ENCODE measurements at places on chromosomes 4 and X. TPM values are rescaled to one million over a fixed set of nuclear protein-coding genes. Genes with fewer than 3 reads are reported as not detected.

- no peak for DNase-seq
Measured at GRCh38 chr4:70671091-70671490, 4.8 kb upstream of the JCHAIN start.

GRCh38 chr4:140635606-140636005, 66.8 kb upstream of the UCP1 start:
- DNase-seq: no peak

GRCh38 chrX:101986586-101986985, 54.8 kb upstream of the ZMAT1 start:
- DNase-seq: no peak

Gene DKK2
- 0.42 TPM for polyA plus RNA-seq

DNA sequence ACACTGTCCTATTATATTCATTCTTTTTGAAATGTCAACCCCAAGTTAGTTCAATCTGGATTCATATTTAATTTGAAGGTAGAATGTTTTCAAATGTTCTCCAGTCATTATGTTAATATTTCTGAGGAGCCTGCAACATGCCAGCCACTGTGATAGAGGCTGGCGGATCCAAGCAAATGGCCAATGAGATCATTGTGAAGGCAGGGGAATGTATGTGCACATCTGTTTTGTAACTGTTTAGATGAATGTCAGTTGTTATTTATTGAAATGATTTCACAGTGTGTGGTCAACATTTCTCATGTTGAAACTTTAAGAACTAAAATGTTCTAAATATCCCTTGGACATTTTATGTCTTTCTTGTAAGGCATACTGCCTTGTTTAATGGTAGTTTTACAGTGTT, 1.6 kb downstream of the CXCL1 start:
- no peak for DNase-seq

DNA sequence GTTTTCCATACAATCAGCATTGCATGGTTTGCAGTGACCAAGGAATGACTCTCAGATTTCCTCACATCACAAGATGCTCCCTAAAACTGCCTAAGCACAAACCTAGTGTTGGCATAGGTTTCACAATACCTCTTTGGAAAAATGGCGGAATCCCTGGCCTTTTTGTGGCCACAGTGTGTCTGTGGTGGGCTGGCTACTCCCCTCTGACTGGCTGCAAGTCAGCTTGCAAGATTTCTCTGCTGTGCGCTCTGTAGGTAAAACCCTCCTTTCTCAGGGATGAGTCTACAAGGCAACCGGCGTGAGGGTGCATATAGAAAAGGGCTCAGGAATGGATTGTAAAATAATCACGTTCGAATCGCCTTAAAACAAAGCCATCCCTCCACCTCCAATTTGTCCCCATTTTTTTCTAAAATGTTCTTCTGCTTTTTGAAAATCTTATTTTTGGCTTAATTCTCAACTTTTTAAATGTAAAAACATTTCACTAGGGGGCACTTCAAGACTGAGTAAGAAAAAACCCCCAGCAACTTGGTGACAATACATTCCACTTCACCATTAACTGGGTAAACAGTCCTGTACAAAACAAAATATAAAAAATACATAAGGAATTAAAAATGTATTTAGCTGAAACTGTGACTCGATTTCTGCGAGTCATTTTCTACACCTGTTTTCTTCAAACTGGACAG, 235.6 kb downstream of the STIM2 start:
- no peak for DNase-seq

DNA sequence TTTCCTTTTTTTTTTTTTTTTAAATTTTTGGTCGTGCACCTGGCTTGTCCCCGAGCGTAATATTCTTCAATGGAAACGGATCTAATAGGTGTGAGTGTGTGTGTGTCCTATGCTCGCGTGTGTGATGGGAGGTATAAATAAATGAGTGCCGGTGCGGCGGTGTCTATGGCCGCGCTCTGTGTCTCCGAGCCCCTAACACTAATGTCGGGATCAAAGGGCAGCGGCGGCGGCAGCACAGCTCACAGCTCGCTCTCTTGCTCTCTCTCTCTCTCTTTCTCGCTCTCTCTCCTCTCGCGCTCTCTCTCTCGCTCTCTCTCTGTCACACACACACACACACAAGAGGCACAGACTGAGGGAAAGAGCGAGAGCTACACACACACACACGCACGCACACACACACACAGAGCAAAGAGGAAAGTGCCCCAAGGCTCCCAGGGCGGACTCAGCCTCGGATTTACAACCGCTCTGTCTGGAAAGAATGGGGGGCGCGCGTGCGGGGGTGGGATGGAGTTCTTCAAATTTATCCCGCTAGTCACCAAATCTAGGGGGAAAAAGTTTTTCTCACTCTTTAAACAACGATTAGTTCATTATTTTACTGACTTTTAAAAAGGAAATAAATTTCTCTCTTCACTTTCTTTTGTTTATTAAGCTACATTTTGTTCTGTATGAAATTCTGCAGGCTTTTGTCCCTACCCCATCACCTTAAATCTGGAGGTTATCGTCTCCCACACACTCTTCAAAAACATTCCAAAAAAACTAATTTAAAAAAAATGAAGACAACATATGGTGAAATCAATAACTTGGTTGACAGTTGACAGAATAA, at the start of gene ZNF827:
Gene ZNF827 (minus strand): TSS at position 206 of the 823 bp plus-strand sequence. CDS start 416 bp downstream, outside the sequence.
- DNase-seq: peak; percentile 73

GRCh38 chrX:104432321-104432720, 133.7 kb upstream of the IL1RAPL2 start:
- DNase-seq: no peak

Gene SOWAHB
- not detected for polyA plus RNA-seq

Gene TMEM164
- 117 TPM for polyA plus RNA-seq

- no peak for DNase-seq
Measured at GRCh38 chr4:151231915-151232595, 44.9 kb upstream of the PRSS48 start.

- DNase-seq: no peak
Measured at GRCh38 chr4:136392576-136392975, 1139.7 kb downstream of the PCDH18 start.

DNA sequence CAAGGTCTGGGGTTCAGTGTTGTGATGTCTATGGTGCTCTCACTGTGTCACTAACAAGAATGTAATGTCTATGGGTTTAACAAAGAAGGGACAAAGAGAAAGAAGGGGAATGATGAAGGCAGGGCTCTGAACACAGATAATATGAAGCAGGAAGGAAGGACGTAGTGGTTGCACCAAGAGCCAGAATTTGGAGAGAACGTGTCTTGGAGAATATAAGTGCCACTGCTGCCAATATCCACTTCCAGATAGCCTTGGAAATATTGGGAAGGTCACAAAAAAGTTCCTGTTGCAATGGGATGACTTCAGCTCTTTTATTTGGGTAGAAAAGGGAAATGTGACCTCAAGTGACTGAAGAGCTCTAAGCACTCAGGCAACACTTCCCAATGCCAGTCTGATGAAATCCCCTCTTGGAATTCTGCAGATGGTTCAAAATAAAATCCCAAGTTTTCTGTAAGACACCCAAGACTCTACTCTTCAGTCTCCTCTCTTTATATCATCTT, 131.8 kb downstream of the PRKX start:
- no peak for DNase-seq

DNA sequence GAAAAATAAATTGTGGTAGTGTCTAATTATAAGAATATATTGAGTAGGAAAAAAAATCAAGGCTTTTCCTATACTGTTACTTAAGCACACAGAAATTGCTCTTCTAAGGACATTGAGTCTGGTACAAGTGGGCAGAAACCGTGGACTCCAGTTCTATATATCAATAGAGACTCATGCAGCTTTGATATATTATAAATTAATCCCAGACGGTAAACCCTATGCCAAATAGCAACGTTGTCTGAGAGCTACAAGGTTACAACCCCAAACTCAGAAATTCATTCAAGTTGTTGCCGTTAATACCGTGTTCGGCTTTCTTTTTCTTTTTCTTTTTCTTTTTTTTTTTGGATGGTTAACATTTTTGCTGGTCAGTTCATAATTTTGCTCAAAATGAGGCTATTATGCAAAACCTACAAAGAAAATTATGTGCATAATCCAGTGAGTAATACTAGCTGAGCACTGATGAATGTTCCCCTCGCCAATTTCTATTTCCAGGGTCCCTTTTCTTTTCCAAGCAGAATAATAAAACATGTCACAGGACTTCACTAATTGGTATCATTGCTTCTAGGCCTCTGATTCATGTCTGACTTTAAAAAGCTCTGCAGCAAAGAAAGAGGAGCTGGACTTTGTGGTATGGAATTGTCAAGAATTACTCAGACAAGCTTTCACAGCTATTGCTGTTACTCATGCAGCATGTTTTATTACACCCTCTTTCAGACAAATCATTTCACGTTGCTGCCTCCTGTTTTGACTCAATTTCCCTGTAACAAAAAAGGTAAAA, 737.7 kb downstream of the NLGN4X start:
- no peak for DNase-seq

Gene GIMD1
- polyA plus RNA-seq: not detected

- DNase-seq: no peak
Measured at GRCh38 chr4:2572866-2573265, 36.4 kb downstream of the FAM193A start.

DNA sequence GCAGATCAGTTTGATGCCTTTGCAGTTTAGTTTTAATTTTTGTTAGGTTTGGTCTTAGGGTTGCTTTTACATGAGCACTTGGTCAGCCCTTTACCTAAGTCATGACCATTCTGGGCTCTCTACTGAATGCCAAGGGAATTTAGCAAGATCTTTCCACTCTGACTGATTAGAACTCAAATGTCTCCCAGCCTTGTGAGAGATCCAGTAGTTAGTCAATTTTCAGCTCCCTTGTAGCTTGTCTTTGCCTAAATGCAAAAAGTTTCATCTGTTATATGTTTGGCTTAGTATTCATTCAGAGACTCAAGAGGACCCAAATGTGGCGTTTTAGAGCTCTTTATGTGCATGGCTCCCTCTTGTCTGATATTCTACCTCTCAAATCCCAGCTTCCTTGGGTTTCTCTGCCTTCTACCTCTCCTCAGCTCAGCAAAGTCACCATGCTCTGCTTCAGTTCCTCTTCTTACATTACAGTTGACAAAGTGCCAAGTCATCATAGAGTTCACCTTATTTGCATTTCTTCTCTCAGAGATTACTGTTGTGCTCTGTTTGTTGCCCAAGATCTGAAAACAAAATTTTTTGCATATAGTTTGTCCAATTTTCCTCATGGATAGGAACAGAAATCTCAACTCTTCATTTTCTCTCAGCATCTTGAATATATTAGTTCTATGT, 17.5 kb upstream of the JAKMIP1 start:
- DNase-seq: no peak

Gene SPANXA2
- not detected for polyA plus RNA-seq
